T-helper 2 cell (primary cell): ENCODE measurements at places on chromosomes 3 and 15.

GRCh38 chr15:65900488-65900887 lies 31.2 kb downstream of the RAB11A start:
- DNase-seq, result no peak

GRCh38 chr3:13569641-13570390 lies 20.9 kb downstream of the FBLN2 start:
- no peak for DNase-seq

DNA sequence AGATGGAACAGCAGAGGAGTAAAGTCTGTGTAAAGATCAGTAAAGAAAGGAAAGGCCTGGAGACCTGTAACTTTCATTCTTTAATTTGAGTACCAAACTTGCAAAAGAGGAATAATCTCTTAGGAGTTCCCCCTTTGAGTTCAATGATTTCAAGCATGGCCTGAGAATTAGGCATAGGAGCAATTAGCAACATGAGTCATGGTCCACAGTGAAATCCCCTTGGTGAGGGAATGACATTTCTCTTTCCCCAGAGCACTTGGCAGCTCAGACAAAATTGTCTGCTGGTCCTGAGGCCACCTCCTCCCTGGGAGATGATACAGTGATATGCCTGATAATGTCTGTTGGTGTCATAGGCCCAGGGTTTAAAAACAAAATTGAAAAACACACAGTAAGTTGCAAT lies 81.4 kb upstream of the CRBN start:
- no peak for DNase-seq

- no peak for DNase-seq
Observed at GRCh38 chr3:133089906-133090485, 51.8 kb downstream of the TMEM108 start.
